SK-MEL-5 (cell line): ENCODE measurements at places on chromosomes 2 and 18.

DNA sequence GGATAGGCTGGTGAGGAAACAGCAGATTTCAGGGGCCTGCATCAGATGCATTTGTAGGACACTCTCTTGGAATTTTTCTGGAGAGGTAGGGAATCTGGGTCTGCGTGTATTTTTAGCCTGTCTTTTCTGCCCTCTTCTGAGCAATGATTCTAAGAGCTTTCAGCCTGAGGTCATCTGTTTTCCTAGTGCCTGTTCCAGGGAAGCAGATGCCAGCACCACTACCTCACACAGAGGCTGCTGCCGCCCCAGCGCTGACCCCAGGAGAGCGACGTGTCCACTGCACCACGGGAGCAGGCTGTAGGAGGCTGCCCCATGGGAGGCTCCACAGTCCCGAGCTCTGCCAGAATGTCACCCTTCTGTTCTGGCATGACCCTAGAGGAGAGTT lies 316.5 kb downstream of the CYP26B1 start:
- DNase-seq = no peak

DNA sequence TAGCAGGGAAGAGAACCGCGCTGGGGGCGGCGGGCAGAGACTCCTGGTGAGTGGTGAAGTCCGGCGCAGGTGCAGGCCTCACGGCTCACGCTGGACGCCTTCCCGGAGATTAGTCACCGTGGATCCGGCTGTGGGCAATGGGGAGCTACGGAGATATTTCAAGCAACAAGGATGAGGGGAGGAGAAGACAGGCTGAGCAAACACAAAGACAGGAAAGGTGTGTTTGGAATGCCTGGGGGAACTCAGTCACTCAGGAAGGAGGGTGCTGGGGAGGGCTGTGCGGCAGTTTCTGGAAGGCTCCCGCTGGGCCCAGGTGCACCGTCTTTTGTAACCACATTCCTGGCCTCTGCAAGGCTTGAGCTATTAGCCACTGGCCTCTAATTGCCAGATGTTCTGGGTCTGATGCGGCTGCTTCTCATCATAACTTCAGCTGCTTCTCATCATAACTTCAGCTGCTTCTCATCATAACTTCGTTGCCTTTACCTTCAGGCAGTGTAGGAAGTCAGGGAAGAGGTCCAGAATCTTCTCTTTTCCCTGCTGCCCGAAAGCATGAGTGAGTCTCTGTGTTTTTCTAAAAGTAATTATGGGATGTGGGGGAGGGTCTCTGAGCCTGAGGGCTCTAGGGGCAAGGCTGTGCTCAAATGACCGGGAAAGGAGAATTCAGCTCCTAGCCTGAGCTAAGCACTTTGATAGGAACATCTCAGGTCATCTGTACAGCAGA lies 118.9 kb downstream of the PXDN start:
- DNase-seq = no peak

GRCh38 chr2:105682401-105682800 lies 62.3 kb upstream of the NCK2 start:
- DNase-seq = peak; percentile 96

GRCh38 chr18:905307-905947 lies 756 bp downstream of the ADCYAP1 start:
- no peak for DNase-seq

- DNase-seq = no peak
These were observed 2.1 kb upstream of the ZBTB14 start for GRCh38 chr18:5297597-5297996.

DNA sequence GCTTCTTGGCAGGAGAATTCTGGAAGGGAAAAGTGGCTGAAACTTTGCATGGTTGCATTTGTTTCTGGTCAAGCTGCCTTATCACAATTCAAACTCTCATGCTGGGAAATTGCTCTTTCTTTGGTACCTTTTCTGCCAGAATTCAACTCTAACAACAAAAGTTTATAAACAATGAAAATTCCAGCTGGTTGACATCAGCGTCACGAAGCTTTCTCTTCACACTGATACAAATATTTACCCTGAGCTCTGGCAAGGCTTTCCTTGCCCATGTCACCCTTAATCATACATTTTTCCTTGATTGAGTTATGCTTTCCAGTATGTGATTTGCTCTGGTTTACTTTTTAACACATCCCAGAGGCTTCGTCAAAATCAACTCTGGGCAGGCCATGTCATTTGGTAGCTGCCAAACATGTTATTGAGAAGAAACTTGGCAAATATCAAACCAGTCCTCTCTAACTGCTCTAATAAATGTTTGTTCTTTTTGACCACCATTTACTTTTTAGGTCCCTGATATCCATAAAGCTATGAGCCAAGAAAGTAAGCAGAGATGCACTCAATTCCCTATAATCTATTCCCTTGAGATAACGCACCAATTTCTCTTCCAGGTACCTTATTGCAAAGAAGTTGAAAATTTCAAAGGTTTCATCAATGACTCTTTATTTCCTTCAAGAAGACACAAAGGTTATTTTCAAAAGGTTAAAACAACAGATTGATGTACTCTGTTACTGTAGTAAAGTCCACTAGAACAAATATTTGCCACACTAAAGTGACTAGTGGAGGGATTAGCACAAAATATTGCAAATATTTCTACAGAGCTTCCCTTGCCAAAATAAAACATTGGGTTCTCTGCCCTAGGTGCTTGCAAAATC lies 1241.1 kb upstream of the ZEB2 start:
- no peak for DNase-seq

- DNase-seq = no peak
These were observed 102.5 kb upstream of the PNPT1 start for GRCh38 chr2:55796121-55796520.

- no peak for DNase-seq
These were observed 45.6 kb downstream of the TRIB2 start for GRCh38 chr2:12762337-12762736.

DNA sequence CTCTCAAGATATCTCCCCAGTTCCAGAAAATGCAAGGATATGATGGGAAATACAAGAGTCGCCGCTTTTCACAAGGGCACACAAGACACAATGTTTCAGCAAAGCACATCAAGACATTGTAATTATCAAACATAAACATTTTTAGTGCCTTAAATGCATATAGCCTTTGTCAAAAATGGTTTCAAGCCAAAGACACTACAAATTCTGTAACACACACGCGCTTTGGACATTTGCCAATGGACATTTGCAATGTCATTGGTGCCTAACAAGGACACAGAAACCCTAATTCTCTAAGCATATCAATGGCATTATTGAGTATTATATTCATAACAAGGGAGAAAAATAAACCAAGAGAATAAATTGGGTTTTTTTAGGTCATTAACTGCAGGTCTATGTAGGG lies 16.1 kb downstream of the ADD2 start:
- no peak for DNase-seq

DNA sequence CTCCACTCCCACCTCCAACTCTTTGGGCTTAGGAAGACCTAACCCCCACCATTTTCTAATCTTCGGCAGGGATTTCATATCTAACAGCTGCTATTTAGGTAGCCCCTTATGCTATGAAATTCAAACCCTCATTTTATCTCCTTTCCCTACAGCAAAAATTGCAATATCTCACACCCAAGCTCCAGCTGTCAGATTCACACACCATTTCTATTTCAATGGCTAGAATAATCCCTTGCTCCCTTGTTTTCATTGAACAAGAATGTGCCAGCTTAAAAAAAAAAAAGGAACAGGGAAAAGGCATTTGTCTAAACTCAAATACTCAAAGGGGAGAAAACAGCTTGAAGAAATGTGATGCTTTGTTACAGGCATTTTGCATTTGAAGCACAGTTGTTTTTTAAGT lies 850.6 kb upstream of the ACVR2A start:
- DNase-seq = no peak

GRCh38 chr2:157245846-157246764 lies 11.4 kb upstream of the GALNT5 start:
- no peak for DNase-seq

DNA sequence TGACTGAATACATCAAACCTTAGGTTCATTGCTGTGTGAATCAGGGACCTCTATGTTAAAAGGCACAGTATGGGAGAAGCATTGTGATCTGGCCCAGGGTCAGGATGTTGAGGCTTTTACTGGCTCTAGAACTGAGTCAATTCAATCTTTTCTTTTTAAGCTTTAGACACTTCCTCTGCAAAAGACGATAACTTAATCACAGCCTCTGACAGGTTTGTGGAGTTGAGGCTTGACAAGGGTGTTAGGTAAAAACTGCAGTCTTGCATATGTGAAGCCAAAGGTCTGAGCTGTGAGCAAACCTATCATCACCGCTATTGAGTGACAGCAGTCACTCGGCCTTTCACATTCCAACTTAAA lies 17.3 kb upstream of the ARHGAP25 start:
- no peak for DNase-seq

- peak; percentile 63 for DNase-seq
These were observed 18.6 kb upstream of the NCL start for GRCh38 chr2:231482806-231483391.

DNA sequence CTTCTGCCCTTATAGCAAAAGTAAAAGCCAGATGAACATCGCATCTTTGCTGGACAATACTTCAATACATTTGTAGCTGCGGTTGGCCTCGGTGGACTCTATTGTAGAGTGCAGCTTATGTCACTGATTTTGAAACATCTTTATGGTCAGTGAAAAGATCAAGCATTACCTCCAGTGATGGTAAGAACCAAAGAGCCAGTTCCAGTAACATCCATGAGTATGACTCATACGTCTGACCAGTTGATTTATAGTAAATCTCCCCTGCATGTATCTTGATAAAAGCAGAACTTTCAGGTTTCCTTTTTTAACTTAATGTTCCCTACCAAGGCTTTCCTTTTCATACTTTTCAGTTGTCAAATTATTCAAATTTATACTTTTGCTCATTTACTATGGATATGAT lies 119.2 kb upstream of the HNRNPA3 start:
- DNase-seq = no peak

GRCh38 chr2:184326066-184326465 lies 272.3 kb upstream of the ZNF804A start:
- DNase-seq = peak; percentile 29

DNA sequence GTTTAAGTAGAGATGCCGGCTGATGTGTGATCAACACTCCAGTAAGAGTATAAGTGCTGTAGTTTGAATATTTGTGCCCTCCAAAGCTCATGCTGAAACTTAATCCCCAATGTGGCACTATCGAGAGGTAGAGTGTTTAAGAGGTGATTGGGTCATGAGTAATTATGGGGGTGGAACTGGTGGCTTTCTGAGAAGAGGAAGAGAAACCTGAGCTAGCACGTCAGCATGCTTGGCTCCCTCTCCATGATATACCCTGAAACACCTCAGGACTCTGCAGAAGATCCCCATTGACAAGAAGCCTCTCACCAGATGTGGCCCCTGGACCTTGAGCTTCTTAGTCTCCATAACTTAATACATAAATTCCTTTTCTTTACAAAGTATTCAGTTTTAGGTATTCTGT lies 584.8 kb downstream of the TSN start:
- DNase-seq = no peak

- DNase-seq = peak; percentile 16
These were observed 121.8 kb downstream of the MAIP1 start for GRCh38 chr2:200077210-200077650.

DNA sequence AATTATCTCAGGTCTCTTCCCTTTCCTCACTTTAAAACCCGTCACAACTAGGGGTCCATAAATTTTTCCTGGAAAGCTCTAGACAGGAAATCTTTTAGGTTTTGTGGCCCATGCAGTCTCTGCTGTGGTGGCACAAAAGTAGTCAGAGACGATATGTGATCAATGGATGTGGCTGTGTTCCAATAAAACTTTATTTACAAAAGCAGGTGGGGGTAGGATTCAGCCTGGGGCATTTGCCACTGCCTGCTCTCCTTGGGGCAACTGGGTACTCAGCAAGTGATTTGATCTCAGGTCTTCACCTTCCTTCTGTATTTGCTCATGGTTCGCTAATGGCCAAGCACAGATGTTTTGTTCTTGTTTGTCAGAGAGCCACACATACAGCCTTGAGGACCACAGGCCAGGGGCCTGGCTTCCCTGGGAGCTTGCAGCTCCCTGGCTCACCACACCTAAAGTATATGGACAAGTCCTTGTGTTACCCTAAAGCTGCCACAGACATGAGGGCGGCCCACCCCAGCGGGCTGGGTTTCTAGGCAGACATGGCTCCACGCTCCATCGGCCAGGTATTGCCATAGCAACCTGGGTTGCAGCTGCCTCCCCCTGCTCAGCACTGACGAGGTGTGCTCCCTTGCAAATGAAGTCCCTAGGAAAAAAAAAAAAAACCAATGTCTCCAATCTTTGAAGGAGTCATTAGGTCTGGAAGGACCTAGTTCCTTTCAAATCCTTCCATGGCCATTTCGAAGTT lies 89.7 kb upstream of the YWHAQ start:
- no peak for DNase-seq

DNA sequence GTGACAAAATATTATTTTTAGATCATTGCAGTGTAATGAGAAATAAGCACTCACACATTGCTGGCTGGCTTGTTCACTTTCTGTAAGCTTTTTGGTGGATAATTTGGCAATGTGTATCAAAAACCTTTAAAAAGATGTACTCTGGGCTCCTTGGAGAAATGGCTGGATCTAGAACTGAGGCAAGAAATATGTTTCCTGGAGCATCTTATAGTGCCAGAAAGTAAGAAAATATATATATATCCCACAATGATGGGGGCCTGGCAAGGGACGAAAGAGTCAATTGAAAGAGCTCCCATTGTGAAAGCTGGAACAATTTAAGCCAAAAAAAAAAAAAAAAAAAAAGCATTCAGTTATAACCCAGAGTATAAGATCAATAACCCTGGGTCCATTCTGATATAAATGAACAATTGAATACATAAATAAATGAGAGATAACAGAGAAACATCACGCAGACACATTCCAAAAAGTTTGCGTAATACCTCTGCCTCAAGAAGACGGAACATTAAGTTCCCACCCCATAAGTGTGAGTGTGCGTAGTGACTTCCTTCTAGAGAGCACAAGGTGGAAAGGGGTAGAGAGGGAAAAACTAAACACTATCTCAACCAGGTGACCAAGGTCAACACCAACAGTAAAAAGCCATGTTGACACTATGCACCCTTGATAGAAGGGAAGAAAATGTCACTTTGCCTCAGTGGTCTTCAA lies 77.5 kb downstream of the BIN1 start:
- DNase-seq = no peak

- no peak for DNase-seq
These were observed 720 bp downstream of the KRTCAP3 start for GRCh38 chr2:27442920-27443282.

GRCh38 chr2:60484133-60484645 lies 69.3 kb downstream of the BCL11A start:
- no peak for DNase-seq

DNA sequence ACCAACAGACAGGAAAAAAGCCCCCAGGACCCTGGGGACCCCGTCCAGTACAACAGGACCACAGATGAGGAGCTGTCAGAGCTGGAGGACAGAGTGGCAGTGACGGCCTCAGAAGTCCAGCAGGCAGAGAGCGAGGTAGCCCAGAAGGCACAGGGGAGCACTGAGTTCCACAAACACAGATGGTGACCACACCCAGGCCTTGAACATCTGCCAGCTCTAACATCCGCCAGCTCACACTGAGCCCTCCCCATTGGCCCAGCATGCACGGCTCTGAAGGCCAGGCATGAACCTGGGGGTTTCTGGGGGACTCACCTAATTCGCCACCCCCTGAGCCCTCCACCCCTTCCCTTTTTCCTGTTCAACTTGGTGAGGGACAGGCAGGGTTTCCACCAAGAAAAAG lies 25.6 kb upstream of the PRLH start:
- no peak for DNase-seq

GRCh38 chr2:96138179-96139145 lies at the start of gene ASTL:
ASTL (minus strand) TSS chr2:96138502; CDS start chr2:96138436, 66 bp downstream.
- peak; percentile 55 for DNase-seq

GRCh38 chr2:65277791-65278483 lies 50.3 kb downstream of the ACTR2 start:
- no peak for DNase-seq
